Left renal pelvis (tissue), 4 donors: ENCODE measurements at places on chromosomes 3 and 15.

DNA sequence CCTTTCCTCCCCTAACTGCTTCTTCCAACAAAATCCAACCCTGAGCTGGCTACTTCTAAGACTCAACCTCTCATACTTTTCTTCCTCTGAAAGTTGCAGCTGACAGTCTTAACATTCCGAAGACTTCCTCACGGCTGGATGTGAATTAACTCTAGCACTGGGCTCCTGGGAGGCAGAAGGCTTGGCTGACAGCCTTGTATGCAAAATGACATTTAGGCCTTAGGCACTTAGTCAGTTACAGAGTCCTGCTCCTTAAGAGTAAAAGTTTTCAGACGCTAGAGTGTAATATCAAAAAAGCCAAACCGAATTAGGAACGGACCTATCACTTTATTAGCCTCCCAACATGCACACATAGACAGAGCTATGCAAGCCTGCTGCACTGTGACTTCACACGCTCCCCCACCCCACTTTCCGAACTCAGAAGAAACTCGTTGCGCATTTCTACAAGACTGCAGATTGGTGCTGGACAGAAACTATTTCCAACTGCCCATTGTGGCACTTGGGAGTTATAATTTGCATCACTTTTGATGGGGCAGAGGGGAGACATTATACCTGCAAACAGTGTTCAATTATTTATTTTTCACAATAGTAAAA, 15.5 kb upstream of the ANXA2 start:
- DNase-seq: no peak

- DNase-seq: no peak
Observed at GRCh38 chr3:69499899-69500421, 114.1 kb upstream of the FRMD4B start.

GRCh38 chr3:151976211-151977050, 103.0 kb downstream of the SUCNR1 start:
- DNase-seq: no peak

- no peak for DNase-seq
Observed at GRCh38 chr3:176931991-176932390, 265.3 kb downstream of the TBL1XR1 start.

GRCh38 chr15:32919749-32920414, 202.1 kb downstream of the GREM1 start:
- DNase-seq: no peak
